Activated naive CD8-positive, alpha-beta T cell treated with anti-CD3 and anti-CD28 coated beads, Interleukin-2, amount 10 ng/mL, durations not matched to agents 7 days and 5 days (primary cell): ENCODE measurements at places on chromosomes 6 and 20. TPM values are rescaled to one million over a fixed set of nuclear protein-coding genes. Genes with fewer than 3 reads are reported as not detected.

DNA sequence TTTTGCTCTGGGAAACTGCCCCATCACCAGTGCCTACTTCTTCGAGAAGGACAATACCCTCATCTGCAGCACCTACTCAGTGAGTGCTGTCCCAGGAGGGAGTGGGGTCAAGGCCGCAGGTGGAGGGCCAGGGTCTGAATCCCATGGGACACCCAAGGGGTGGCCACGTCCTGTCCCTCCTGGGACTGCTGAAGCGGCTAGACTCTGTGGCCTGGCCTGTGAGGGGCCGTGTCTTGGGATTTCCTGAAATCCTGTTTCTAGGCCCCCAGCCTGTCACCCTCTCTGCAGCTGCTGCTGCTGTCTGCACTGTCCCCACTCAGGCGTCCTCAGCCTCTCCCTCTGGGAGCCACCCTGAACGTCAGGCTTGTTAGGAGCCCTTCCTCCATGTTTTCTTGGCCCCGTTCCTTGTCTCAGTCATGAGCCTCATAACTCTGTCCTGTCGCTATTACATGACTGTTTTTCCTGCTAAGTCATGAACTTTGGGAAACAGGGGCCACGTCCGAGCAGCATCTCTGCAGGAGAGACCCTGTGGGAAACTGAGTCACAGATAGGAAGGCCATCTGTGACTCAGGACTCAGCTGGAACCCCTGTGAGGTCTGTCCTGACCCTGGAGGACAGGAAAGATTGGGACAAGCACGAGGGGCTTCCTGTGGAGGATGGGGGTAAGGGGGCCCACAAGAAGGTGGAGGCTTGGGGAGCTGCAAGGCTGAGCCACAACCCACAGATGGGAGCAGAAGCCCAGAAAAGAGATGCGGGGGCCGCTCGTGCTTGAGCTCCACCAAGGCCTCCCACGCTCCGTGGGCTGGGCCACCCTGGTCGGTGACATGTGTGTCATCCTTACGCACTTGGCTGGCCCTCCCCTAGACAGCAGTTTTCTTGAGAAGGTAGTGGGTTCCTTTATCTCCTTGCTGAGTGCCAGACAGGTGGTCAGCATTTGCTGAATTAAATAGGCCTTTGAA lies 49.9 kb downstream of the EFCAB8 start:
- DNase-seq, result no peak

DNA sequence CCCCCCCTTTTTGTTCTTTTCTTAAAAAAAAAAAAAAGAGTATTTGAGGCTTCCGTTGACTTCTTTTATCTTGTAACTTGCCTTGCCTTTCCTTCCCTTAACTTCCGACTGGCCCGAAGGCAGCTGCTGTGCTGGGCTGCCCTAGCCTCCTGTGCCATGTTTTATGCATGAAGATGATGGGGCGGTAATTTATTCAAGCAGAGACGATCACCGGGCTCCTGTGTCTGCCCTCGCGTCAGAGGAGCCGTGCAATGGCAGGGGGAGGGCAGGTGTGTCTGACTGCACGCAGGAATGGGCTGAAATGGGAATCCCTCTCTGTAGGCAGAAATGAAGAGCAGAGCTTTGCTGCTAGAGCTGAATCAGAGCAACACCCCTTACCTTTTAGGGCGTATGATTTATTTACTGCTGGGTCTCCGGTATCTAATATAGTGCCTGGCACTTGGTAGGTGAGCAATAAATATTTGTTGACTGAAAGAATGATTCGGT lies 106.3 kb upstream of the RIPOR2 start:
- peak; percentile 58 for DNase-seq

DNA sequence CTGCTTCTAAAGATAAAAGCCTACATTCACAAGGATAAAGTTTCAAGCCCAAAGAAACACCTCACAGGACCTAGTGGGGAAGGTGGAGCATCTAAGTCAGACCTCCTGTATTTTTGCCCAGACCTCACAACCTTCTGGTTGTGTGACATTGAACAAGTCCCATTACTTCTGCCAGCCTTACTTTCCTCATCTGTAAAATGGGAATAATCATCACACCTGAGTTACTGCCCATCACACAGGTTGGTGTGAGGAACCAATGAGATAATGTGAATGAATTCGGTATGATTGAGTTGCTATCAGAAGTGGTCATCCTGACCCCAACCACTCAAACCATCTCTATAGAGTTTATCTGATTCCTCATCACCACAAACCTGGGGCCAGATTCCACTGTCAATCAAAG lies 11.1 kb upstream of the SLC22A23 start:
- no peak for DNase-seq

DNA sequence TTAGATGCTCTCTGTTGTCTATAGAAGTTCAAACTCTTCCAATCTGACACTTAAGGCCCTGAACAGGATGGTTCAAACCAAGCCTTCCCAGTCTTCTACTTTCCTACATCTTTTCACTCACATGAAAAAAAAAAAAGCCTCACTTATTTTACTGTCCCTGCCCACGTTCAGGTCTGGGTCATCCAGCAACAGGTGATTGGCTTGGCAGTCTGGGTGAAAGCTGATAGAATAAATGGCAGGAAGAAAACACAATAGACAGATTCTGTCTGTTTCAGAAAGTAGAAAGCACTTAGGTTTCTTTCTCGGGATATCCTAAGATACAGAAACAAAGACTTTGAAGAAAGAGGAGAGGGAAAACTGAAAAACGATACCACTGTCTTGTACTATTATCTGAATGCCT lies 61.8 kb upstream of the HSF2 start:
- no peak for DNase-seq

GRCh38 chr20:17681726-17682102 lies 328 bp downstream of the RRBP1 start:
- no peak for DNase-seq

DNA sequence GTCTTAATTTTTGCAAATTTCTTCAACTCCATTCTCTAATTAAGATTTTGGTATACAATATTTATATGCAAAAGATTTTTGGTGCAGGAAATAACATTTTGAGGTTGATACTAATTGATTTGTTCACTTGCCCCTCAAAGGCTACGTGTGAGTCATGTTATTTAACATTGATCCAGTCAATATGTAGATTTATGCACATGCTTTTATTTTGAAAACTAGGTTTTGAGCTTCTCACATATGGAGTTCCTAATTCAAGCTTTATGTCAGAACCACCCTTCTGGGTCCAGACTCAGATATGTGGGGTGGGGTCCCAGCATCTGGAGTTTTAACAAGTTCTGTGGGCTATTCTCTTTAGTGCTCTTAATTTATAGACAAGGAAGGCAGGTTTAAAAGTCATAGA lies 13.8 kb downstream of the UTRN start:
- DNase-seq, result no peak

- DNase-seq, result peak; percentile 31
Observed at GRCh38 chr6:113920663-113921267, 50.2 kb downstream of the HDAC2 start.

- no peak for DNase-seq
Observed at GRCh38 chr6:134739299-134740026, 210.4 kb downstream of the ALDH8A1 start.

DNA sequence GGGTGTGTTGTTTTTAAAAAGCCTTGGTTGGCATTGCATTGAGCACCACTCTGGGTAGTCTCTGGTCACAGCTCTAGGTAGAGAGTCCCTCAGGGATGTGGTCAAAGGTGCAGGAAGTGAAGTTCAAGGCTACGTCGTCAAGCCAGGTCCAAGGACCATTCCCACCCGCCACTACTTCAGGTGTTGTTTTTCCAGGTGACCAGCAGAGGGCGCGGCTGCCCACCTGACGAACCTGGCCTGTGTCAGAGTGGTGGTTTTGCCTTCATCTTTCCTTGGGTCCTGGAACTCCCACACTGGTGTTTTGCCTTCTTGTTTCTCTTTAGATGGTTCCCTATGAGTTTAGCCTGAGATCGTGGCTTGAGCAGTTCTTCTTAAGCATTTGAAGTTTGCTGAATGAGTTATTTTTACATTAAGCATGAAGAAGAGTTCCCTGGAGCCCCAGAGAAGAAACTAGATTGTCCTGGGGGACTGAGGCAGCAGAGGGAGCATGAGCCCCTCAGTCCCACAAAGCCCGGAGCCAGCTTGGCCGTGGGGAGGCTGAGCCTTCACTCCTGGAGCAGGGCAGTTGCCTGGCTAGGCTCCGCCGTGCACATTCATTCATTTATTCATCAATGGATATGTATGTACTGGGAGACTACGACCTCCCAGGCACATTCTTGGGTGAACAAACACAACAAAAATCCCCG lies 5.6 kb upstream of the PHACTR3 start:
- peak; percentile 49 for DNase-seq

DNA sequence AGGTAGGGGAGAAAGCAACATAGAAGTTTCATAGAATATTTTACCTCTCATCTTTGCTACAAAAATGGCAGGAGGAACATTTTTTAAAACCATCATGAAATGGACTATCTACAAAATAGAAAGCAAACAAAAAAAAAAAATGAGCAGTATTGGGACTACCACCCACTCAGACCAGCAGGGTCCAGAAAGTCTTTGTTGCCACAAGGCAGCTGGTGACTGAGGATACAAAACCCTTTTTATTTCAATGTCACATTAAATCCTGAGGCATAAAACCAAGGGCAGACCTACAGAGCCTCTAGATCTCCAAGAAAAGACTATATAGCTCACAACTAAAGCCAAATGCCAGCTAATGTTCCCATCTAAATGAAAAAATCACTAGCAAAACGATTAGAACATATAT lies 282.2 kb downstream of the PTPRK start:
- DNase-seq, result no peak

- DNase-seq, result peak; percentile 46
Observed at GRCh38 chr6:14664112-14664601, 546.6 kb downstream of the CD83 start.

GRCh38 chr6:162063666-162064065 lies 663.9 kb downstream of the PRKN start:
- no peak for DNase-seq

- no peak for DNase-seq
Observed at GRCh38 chr6:170082067-170082466, 208.8 kb downstream of the DLL1 start.

DNA sequence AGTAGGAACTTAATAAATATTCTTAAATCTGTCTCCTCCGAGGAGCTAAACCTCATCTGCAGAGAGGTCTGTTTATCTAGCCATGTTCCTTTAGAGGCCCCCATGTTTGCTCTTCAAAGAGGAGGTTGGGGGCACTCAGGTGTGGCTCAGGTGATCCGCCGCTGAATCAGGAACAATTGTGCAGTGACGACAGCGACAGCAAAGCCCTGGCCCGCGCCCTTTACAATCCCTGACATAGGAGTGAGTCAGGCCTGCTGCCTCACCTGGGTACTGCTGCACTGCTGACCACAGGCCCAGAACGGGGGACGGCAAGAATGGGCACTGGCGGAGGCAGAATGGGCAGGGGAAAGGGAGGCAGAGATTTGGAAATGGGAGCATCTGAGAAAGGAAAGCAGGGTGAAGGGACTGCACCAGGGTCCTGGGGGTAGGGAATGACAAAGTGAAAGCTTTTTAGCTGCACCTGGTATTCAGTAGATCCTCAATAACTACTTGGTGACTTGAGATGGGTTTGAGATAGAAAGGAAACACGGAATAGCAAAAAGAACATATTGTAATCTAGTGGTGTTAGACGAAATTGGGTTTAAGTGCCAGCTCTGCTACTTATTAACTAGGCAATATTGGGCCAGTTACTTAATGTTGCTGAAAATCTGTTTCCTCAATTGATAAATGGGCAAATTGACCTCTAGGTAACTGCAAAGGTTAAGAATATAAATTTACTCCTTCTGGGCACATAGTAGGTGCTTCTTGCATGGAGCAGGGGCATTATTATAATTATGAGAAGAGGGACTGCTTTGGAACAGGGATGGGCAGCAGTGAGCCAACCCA lies 5.4 kb upstream of the IER3 start:
- DNase-seq, result no peak

DNA sequence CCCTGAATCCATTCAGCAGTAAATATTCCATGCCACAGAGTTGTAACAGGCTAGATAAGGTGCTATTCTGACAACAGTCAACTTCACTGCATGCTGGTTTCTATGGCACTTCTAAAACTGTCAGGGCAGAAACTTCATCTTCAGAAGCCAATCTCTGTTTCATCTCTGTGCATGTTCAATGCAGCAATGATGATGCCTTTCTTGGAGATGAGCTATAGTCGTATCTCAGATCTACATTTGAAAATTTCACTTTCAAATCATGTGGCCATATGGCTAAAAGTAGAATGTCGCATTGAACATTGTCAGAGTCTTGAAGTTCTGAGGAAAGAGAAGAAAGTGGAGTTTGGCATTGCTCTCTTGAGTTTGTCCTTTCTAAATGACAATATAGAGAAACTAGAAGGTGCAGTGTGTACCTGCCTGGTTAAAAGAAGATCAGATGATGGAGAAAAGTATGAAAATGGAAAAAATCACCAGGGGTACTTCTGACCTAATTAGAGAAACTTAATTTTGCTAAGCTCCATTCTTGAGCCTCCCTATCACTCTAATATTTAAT lies 49.0 kb upstream of the VSTM2L start:
- no peak for DNase-seq

DNA sequence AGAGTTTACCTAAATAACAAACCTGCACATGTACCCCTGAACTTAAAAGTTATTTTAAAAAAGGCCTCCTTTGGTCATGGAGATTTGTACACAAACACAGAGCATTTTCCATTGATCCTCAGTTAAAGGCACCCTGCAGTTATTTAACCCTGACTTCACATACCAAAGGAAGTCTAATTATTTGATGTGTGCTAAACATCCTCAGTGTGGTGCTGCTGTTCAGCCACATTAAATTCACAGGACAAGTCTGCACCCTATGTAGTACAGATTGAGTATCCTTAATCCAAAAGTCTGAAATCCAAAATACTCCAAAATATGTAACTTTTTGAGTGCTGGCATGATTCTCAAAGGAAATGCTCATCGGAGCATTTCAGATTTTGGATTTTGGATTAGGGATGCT lies 21.4 kb downstream of the KCNQ5 start:
- DNase-seq, result no peak

GRCh38 chr20:14632906-14633305 lies 295.5 kb upstream of the FLRT3 start:
- DNase-seq, result no peak

- DNase-seq, result no peak
Observed at GRCh38 chr6:167567142-167568033, 242.5 kb downstream of the TTLL2 start.

ZNF341 gene
- total RNA-seq, result 5.1 TPM

PPARD gene
- total RNA-seq, result 45.9 TPM

STX11 gene
- total RNA-seq, result 11.2 TPM

F13A1 gene
- 0.25 TPM for total RNA-seq

TTK gene
- total RNA-seq, result 27.1 TPM

ADGB gene
- total RNA-seq, result not detected

MOCS1 gene
- 0.37 TPM for total RNA-seq

ZBP1 gene
- 27.5 TPM for total RNA-seq

ZNF184 gene
- 14.1 TPM for total RNA-seq

ZC3H12D gene
- 27.0 TPM for total RNA-seq
